NCI-H1436 treated with DMSO at 0.1 percent for 48 hours (cell line): ENCODE measurements at places on chromosomes 12 and 14.

DNA sequence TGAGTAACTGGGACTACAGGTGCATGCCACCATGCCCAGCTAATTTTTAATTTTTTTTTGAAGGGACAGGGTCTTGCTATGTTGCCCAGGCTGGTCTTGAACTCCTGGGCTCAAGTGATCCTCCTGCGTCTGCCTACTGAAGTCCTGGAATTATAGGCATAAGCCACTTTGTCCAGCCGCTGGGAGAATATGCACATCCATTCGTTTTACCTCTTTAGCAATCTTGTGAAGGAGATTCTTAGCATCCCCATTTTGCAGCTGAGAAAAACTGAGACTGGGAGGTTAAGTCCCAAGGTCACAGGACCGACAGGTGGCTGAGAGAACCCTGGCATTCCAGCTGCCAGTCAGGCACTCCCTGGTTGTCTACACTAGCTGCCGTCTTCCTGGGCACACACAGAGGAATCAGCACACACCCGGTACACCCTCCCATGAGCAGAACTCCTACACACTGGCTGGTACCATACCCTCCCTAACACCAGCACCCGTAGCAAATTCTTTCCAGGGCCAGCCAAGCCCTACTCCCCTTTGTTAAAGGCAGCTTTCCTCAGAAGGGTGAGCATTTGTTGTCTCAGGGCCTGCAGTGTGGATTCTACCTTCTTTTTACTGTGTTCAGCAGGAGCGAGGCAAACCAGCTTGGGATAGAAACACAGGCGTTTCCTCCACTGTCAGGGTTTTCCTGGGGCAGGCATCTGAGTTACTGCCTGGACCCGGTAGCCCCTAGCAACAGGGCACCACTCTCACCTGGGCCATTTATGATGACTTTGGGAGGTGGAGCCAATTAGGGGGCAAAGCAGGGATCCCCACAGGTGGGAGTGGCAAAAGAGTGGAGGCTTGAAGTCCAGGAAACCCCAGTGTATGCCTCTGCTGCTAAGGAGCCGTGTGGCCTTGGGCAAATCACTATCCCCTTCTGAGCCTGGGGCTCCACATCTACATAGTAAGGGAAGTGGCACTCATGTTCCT lies 70.2 kb downstream of the IRF2BPL start:
- no peak for DNase-seq

- no peak for DNase-seq
Measured at GRCh38 chr14:90388982-90389381, 7.8 kb upstream of the CALM1 start.

DNA sequence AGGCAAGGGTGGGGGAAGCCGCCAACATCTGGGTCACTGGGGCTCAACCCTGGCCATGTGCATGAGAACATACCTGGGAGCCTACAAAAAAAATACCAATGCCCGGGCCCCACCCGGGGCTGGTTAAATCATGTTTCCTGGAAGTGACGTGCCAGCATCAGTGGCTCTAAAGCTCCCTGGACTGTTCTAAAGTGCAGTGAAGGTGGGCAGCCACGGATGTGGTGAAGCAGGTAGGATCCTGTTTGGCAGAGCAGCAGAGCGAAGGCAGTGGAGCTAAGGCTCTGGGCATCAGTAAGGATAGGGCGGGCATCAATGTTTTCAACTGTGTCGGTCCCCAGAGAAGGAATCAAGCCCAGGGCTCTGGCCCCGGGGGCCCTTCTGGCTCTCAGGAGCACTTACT lies 525 bp upstream of the GPR68 start:
- DNase-seq, result no peak

GRCh38 chr12:12127304-12127703 lies 56.6 kb downstream of the BCL2L14 start:
- no peak for DNase-seq

DNA sequence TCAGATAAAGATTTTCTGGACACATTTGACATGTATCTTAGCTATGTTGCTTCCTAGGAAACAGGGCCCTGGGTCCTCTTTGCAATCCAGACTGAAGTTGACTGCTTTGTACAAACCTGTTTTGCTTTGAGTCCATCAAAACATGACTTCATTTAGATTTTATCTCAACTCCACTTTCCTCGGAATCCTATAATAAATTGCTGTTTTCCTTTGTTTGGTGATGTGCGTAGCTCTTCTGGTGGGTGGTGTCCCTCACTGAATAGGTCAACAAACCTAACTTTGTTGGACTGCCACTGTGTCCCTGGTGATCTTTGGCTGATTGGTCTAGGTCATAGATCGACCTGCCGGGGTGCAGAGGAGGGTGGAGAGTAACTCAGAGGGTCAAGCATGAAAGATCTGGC lies 735 bp upstream of the P2RX7 start:
- no peak for DNase-seq

DNA sequence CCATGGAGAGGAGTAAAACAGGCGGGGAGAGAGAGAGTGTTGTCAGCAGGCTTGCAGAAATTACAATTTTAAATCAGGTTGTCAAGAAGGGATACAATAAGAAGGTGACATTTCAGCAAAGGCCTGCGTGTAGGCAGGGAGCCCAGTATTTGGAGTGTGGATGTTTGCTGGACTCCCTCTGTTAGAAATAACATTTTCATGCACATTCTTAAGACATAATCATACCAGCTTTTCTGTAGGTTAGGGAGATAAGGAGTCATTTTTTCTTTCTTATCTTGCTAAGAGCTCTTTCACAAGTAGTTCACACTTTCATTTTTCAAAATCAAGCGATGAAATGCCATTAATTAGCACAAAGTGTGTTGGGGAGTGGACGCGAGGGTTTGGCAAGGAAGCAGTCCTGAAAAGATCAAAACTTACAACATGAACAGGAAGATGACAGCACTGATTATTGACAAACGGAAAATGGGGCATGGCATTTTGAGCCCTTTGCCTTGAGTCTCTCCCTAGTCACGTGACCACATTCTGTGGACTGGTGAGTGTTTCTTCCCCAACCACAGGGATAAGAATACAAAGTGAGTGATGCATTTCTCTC lies 160.2 kb downstream of the DAD1 start:
- DNase-seq, result no peak

GRCh38 chr12:50190859-50191258 lies 23.7 kb upstream of the CERS5 start:
- no peak for DNase-seq

DNA sequence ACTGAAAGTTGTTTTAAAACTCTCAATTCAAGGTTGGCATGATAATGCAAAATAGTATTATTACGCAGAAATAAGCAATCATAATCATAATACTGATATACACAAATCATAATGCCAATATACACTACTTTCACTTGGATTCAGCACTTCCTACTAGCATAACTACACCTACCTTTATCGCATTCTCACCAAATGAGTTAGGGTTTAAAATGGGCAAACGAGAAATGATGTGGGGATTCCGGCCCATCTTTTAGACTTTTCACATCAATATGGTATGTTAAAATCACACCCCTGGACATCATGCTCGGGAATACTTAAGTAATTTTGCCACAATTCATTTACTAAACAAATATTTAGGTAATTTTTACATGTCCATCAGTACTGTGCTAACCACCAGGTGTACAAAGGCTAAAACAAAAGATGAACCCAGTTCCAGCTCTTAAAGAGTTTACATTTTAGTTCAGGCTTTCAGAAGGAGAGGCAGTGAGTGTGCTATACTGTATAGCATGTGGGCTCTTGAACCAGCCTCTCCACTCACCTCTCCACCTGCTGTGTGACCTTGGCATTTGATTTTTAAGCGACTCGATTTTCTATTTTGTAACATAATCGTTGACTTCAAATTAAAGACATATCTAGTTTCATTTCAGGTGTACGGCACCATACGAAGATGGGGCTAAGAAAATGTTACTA lies 1.1 kb upstream of the USP15 start:
- no peak for DNase-seq

- DNase-seq, result no peak
Measured at GRCh38 chr12:27595231-27595642, 71.2 kb downstream of the PPFIBP1 start.

GRCh38 chr12:112121780-112122565 lies 3.4 kb upstream of the TRAFD1 start:
- no peak for DNase-seq
